BJ (cell line): ENCODE measurements at places on chromosomes 11 and 22.

- no peak for DNase-seq
Measured at GRCh38 chr11:12088047-12088481, 22.3 kb upstream of the MICAL2 start.

GRCh38 chr11:14619603-14620531 lies 23.7 kb upstream of the PDE3B start:
- DNase-seq = no peak

DNA sequence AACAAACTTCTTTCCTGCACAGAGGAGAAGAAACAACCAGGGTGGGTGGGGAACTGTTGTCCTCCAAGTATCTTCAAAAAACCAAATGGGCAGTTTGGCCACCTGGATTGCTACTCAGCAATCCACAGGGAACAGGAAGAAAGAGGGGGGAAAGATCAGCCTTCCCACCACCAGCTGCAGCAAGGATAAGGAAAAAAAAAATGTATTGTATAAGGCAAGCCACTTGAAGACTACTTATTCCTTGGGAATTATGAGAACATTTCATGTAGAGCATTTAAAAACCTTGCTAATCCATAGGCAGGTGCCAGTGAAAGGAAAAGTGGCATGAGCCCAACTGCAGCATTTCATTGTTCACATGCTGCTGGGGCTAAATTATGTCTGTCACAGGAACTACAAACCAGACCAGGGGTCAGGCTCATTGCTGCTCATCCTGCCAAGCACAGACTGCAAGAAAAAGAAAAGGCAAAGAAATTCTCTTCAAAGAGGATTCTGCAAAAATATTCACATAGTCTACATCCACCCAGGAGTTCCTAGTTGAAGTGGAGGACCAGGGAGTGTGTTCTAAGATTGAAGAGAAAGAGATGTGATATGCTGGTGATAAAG lies 2.2 kb downstream of the RAB30 start:
- DNase-seq = no peak

GRCh38 chr11:111119751-111120150 lies 125.8 kb upstream of the POU2AF2 start:
- no peak for DNase-seq
